ENCODE measurements at places on chromosomes 3 and 15. TPM values are rescaled to one million over a fixed set of nuclear protein-coding genes. Genes with fewer than 3 reads are reported as not detected.

Gene IL16
- 6.7 TPM for total RNA-seq

Gene SLC27A2
- 38.2 TPM for total RNA-seq

Gene OXTR
- total RNA-seq, result 1.1 TPM

Gene PLS1
- 14.1 TPM for total RNA-seq

Gene TMEM108
- total RNA-seq, result 1.8 TPM

Gene TUSC7
- not detected for total RNA-seq

Gene MESP1
- 1.3 TPM for total RNA-seq

Gene IQCH
- 4.8 TPM for total RNA-seq

Measured in metanephros (tissue), 2 donors.